ENCODE measurements at places on chromosomes 12 and 14. TPM values are rescaled to one million over a fixed set of nuclear protein-coding genes. Genes with fewer than 3 reads are reported as not detected.

GRCh38 chr12:85310025-85310424, 30.0 kb downstream of the ALX1 start:
- no peaks in the 10 kb centered on the region for H3K36me3 ChIP-seq
- no peak overlapping the region for H3K27ac ChIP-seq
- H3K27me3 ChIP-seq: peaks cover 40% of the 10 kb centered on the region
- peaks cover 4% of the 10 kb centered on the region for H3K4me1 ChIP-seq

- no peak overlapping the region for H3K27ac ChIP-seq
- no peak for DNase-seq
- no peaks in the 10 kb centered on the region for H3K4me1 ChIP-seq
These were observed 76.5 kb downstream of the TRMT5 start for GRCh38 chr14:60904381-60904780.

DNA sequence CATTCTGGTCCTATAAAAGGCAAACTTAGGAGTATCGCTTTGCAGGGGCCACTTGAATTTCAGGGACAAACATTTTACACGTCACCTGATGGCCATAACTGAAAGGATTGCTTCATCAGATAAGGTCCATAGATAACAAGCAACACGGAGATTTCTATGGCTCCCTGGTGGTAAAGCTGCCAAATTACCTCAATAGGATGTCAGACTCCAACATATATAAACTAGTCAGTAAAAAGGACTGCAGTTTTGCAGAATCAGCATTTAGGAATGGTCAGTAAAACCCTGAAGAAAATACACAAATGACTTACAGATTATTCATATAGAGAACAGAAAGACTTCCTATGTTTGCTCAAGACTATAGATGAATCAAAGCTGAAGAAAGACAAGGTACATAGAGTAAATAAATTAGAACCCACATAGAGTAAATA, 66.1 kb upstream of the GRIP1 start:
- no peaks in the 10 kb centered on the region for H3K36me3 ChIP-seq
- peak overlapping the region; percentile 21 for H3K4me3 ChIP-seq
- DNase-seq: no peak
- no peak overlapping the region for H3K27ac ChIP-seq

GRCh38 chr14:64400829-64401459, 12.8 kb downstream of the MTHFD1 start:
- H3K27ac ChIP-seq: no peak overlapping the region
- no peaks in the 10 kb centered on the region for H3K4me1 ChIP-seq
- no peak for DNase-seq

GRCh38 chr14:65149116-65149515, 46.8 kb upstream of the MAX start:
- no peak overlapping the region for H3K27ac ChIP-seq
- no peaks in the 10 kb centered on the region for H3K36me3 ChIP-seq
- no peaks in the 10 kb centered on the region for H3K27me3 ChIP-seq
- DNase-seq: no peak

DNA sequence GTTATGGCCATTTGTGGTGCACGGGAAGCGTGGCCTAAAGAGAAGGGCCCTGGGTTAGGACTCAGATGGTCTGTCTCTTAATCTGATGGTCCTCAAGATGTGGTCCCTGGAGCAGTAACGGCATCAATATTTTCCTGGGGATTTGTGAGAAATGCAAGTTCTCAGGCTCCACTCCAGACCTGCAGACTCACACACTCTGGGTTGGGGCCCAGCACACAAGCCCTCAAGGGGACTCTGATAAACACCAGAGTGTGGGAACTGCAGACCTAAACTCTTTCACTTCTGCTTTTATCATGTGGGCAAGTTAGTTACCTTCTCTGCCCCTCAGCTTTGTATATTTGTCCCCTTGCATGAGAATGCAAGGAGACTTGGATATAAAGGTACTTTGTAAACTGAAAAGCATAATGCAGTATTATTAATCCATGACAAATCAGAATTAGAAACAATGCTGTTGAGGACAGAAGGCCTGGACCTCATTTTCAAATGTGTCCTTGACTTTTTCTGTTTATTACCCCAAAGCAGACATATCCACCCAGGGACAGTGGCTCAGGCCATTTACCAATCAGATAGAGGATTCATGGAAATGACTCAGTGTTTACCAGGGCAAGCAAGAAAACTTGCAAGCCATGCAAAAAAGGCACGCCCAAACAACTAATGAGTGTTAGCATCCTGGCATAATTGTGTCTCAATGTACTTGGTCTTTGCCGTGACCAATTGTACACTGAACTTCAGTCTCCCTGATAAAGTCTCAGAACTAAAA, 157.0 kb downstream of the ASCL1 start:
- no peak for DNase-seq
- H3K4me3 ChIP-seq: no peak overlapping the region
- peaks cover 1% of the 10 kb centered on the region for H3K4me1 ChIP-seq
- H3K36me3 ChIP-seq: no peaks in the 10 kb centered on the region

GRCh38 chr14:67817750-67818438, 1.5 kb upstream of the ZFYVE26 start:
- peaks cover 12% of the 10 kb centered on the region for H3K36me3 ChIP-seq
- no peak for DNase-seq
- H3K27me3 ChIP-seq: no peaks in the 10 kb centered on the region
- peaks cover 3% of the 10 kb centered on the region for H3K4me1 ChIP-seq

DNA sequence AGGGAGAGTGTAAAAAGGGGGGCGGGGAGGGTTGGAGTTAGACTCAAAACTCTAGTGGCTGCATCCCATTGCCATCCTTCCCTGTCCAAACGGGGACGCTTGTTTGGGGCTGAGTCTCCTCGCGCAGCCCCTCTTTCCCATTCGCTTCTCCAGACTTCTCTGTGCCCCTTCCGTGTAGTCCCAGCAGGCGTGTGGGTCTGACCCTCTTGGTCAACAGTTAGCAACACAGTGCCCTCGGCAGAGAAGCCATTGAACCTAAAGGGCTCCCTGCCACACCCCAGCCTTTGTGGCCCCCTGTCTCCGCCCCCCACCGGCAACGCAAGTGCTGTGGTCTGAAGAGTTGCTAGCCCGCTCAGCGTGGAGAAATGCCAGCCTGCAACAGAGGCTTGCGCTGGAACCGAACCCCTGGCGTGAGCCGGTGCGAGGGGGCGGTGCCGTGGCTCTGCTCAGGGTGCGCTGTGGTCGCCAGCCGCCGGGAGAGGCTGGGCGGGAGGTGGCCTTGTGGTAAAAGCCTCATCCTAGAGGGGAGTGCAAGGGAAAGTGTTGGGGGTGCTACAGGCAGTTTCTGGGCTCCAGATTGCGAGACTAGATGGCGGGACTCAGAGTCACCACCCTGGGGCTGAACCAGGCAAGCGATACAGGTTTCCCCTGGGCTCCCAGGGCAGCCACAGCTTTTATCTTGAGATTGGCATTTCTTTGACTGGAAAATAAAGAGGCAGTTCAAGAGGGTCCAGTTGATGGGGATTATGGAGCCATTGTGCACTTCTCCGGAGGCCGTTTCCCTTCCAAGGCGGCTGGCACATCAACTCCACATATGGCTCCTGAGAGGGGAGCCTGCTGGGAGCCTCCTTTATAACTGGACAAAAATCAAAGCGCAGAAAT, 2.1 kb downstream of the PLXNC1 start:
- peak overlapping the region; percentile 65 for H3K4me3 ChIP-seq
- DNase-seq: peak; percentile 87
- H3K27me3 ChIP-seq: peaks cover 76% of the 10 kb centered on the region
- H3K27ac ChIP-seq: peak overlapping the region; percentile 6
- H3K36me3 ChIP-seq: no peaks in the 10 kb centered on the region
- peaks cover 15% of the 10 kb centered on the region for H3K4me1 ChIP-seq

DNA sequence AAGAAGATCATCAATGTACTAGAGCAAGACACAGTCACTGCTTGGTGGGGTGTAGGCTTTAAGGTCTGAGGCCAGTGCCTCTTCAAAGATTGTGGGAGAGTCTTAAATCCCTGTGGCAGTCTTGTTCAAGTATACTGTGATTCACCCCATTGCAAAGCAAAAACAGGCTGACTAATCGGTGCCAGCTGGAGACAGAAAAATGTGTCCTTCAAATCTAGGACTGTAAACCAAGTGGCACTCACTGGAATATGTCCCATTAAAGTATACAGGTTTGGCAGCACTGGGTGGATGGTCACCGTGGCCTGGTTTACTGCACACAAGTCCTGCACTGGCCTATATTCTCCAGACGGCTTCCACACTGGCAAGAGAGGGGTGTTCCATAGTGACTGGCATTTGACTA, 1315.3 kb downstream of the TMEM121 start:
- no peak overlapping the region for H3K27ac ChIP-seq
- no peaks in the 10 kb centered on the region for H3K27me3 ChIP-seq
- DNase-seq: no peak
- H3K36me3 ChIP-seq: no peaks in the 10 kb centered on the region
- H3K4me1 ChIP-seq: no peaks in the 10 kb centered on the region

DNA sequence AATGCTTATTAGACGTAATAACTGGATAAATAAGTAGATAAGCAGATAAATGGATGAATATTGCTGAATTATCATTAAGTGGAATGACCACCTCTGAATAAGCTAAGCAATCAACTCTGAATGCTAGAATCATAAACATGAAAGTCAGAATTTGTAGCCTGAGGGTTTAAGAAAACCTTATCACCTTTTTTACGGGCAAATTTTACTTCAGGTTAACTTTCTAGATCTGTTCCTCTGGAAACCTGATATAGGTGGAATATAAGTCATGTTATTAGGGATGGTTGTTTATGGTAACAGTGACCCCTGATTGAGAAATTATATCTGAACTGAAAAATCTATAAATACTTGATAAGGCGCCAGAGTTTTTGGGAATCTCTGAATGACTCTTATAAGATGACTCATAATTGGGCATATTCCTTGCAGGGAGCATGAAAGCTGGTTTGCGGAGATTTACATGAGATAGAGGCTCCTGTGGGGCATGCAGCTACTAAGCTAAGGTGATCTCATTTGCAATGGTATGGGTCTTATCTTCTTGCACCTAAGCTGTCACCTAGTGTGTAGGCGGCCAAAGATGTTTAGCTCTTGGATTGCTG, 12.1 kb downstream of the SPX start:
- H3K27me3 ChIP-seq: no peaks in the 10 kb centered on the region
- no peak overlapping the region for H3K4me3 ChIP-seq
- no peaks in the 10 kb centered on the region for H3K36me3 ChIP-seq

- H3K4me1 ChIP-seq: no peaks in the 10 kb centered on the region
- DNase-seq: no peak
- no peak overlapping the region for H3K27ac ChIP-seq
- H3K4me3 ChIP-seq: no peak overlapping the region
- H3K27me3 ChIP-seq: no peaks in the 10 kb centered on the region
These were observed 9.7 kb upstream of the IFI27 start for GRCh38 chr14:94100847-94101246.

DNA sequence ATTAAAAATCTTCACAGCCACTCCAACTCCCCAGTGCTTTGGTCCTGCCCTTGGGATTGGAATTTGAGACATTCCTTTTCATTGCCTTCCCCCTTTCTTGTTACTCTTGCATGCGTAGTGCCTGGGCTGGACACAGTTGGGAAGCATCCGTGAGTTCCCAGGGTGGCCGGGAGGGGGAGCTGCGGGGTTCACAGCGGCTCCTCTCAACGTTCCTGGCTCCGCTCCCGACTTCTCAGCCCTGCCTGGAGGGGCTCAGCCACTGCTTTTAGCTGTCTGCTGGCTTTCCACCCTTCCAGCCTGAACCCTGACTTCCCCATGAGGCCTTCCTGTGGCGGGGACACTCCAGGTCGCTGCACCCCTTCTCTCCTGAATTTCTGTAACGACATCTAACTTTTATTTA, 3.2 kb downstream of the TEX52 start:
- no peaks in the 10 kb centered on the region for H3K27me3 ChIP-seq
- H3K4me1 ChIP-seq: no peaks in the 10 kb centered on the region
- peak; percentile 99 for DNase-seq
- H3K4me3 ChIP-seq: no peak overlapping the region

GRCh38 chr14:72525087-72525915, 368.6 kb downstream of the DPF3 start:
- H3K27ac ChIP-seq: no peak overlapping the region
- H3K4me3 ChIP-seq: no peak overlapping the region

DNA sequence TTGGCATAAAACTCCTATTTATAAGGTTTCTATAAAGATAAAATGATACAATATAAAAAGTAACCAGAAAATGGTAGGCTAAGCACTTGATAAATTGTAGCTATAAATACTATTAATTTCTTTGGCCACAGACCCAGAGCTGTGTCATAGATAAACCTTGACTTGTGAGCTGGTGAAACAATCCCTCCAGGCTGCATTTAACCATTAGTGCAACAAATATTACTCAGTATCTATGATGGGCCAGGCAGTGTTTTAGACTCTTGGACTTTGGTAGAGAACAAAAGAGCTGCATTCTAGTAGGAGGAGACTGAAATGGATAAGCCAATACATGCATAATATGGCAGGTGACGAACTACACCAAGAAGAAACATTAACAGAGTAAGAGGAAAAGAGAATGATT, 178.1 kb downstream of the BTG1 start:
- no peaks in the 10 kb centered on the region for H3K36me3 ChIP-seq
- no peak overlapping the region for H3K4me3 ChIP-seq
- DNase-seq: no peak
- H3K27ac ChIP-seq: no peak overlapping the region
- no peaks in the 10 kb centered on the region for H3K4me1 ChIP-seq
- H3K27me3 ChIP-seq: no peaks in the 10 kb centered on the region

DNA sequence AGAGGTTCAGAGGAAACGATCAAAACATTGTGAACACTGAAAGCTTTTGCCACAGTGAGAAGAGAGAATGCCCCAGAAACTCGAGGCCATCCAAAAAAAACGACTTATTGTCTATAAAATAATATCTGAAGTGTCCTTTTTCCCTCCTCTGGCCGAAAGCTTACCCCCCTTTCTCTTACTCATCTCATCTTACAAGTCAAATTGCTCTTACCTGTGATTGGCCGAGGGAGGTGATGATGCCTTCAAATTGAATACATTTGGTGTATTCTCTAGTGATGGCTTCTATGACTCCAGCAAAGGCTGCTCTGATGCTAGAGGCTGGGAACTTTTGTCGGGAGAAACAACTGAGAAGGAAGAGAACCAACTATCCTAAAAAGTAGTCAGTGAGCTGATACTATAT, 90.7 kb downstream of the PTCSC3 start:
- no peak for DNase-seq
- H3K4me3 ChIP-seq: no peak overlapping the region
- H3K27me3 ChIP-seq: no peaks in the 10 kb centered on the region
- H3K4me1 ChIP-seq: no peaks in the 10 kb centered on the region
- H3K27ac ChIP-seq: no peak overlapping the region

GRCh38 chr14:30990770-30991169, 34.7 kb upstream of the AP4S1 start:
- DNase-seq: no peak
- H3K36me3 ChIP-seq: peaks cover 19% of the 10 kb centered on the region
- no peak overlapping the region for H3K27ac ChIP-seq

GRCh38 chr12:110270125-110270962, 10.7 kb upstream of the ATP2A2 start:
- peaks cover 14% of the 10 kb centered on the region for H3K4me1 ChIP-seq
- H3K4me3 ChIP-seq: peak overlapping the region; percentile 12
- no peaks in the 10 kb centered on the region for H3K36me3 ChIP-seq

SPRYD3 gene
- total RNA-seq: 13.0 TPM

IFNG gene
- not detected for total RNA-seq

KRT4 gene
- not detected for total RNA-seq

BICDL1 gene
- 22.3 TPM for total RNA-seq

CMKLR1 gene
- total RNA-seq: not detected

AMIGO2 gene
- 5.7 TPM for total RNA-seq

RGS6 gene
- total RNA-seq: 16.3 TPM

FERMT2 gene
- total RNA-seq: 414 TPM

ACRBP gene
- 3.9 TPM for total RNA-seq

FITM1 gene
- total RNA-seq: not detected

SRSF5 gene
- total RNA-seq: 285 TPM

ENDOU gene
- total RNA-seq: not detected

PTPRB gene
- total RNA-seq: 0.11 TPM

All from endodermal cell (in vitro differentiated cells).